Stimulated activated CD4-positive, alpha-beta T cell treated with anti-CD3 and anti-CD28 coated beads, Interleukin-12 subunit alpha, Interleukin-12 subunit beta, amount 100 ng/mL, for 4 hours (primary cell): ENCODE measurements at places on chromosomes 7 and 10.

GRCh38 chr10:11629731-11630130 lies 18.3 kb upstream of the USP6NL start:
- DNase-seq, result no peak

- DNase-seq, result no peak
Observed at GRCh38 chr7:92647652-92648051, 57.5 kb upstream of the FAM133B start.

- no peak for DNase-seq
Observed at GRCh38 chr7:30739691-30740090, 12.2 kb upstream of the INMT start.

GRCh38 chr7:2009541-2010001 lies 223.2 kb downstream of the MAD1L1 start:
- no peak for DNase-seq
